ENCODE measurements at places on chromosomes 2 and 18.

DNA sequence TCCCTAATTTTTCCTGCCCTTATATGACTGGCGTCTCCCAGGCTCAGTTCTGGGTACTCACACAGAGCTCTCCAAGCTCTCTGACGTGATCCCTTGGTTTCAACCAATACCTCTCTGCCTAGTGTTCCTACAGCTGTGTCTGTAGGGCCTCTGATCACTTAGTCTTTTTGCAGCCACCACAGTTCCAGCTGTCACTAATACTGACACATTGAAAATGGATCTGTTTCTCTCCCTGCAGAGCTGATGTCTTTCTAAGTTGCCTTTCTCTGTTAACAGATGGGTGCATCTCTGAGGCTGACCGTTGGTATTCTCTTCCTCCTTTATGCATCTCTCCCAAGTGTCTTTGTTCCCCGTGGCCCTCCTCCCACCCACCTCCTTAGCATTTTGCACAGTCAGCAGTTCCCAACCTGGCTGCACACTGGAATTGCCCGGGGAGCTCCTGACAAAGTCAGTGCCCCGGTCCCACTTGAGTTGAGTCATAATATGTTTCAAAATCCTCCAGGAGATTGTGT lies 62.5 kb downstream of the CERS6 start:
- DNase-seq = no peak

DNA sequence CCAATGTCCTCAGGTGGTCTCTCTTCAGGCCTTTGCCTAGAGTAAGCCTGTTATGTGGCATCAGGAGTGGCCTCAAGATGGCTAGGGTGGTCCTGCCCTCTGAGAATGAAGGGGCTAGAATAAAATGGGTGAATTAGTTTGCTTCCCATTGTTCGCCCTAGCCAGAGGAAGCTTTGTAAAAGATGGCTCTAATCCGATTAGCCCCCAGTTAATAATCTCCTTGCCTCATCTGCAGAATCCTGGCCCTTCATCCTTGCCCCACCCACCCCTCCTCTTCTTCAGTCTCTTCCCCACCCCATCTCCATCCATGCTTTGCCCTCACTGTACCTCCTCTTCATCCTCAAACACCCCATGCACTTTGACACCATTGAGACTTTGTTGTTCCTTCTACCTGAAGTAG lies 57.4 kb upstream of the LGALSL start:
- no peak for DNase-seq

GRCh38 chr2:12059616-12060441 lies 313.4 kb downstream of the LPIN1 start:
- no peak for DNase-seq

DNA sequence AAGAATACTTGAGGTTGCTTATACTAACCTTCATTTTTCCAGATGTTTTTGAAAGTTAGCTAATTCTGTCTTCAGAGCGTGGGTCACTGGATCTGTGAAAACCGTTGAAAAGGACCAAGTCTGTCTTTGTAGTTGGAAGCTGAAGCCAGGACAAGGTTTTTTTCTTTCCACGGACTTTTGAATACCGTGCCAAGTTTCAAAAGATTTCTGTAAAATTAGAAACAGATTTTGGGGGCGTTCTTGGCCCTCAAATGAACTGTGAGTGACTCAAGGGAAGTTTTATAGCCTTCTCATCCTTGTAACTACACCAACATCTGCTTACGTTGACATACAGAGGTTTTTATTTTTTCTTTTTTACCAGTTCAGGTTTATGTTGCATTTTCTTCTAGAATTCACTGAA lies at the start of gene FAP:
TSS of gene FAP (minus strand) at position 152 of the 400 bp plus-strand sequence. CDS start at position 34, 118 bp downstream.
- DNase-seq = no peak

GRCh38 chr2:237935740-237936452 lies 30.9 kb upstream of the UBE2F start:
- DNase-seq = no peak

DNA sequence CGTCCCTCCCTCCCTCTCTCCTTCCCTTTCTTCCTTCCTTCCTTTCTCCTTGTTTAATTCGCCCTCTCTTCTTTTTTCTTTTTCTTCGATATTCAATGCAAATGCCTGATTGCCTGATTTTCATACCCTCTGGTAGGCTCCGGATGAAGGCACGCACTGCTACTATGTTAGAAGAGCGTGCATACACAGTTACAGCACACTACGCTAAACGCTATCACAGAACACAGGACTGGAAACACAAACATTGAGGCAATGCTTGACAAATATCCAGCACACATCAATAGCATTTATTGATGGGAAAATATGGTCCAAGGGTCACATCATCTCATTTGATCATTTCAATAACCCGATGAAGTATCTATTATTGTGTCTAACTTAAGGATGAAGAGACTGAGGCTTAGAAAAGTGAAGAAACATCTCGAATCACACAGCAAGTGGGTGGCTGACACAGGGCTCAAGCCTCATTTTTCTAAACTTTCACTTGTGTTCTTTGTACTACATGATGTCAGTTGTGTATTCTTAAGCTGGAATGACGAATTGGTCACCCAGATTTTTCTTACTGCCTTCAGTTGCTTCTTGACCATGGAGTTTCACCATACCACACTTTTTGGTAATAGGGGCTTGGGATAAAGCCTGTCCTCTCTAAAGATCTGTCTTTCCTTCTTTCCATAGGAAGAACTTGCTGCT lies 101.8 kb downstream of the TRIB2 start:
- DNase-seq = no peak

GRCh38 chr2:230944757-230945372 lies 19.8 kb upstream of the GPR55 start:
- no peak for DNase-seq

DNA sequence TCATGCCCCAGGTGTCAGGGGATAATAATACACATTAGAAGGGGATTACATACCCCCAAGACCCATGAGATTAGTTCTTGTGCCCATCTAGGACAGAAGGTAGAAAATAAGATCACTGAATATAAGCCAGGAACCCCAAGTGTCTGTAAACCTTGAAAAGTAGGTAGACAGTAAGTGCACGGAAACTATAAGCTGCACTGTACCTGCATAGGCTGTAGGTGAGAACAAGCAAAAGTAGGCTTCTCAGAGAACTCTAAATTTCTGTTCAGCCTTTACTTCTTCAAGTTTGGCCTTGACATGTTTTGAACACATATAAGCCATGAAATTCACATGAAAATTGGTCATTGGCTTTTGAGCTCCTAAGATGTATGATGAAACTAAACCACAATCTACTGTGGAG lies 113.0 kb upstream of the FSIP2 start:
- DNase-seq = no peak

- DNase-seq = no peak
These were observed 6.5 kb upstream of the ARID5A start for GRCh38 chr2:96530144-96530430.

GRCh38 chr2:71592181-71592711 lies 138.9 kb downstream of the DYSF start:
- no peak for DNase-seq

Measured in CD4-positive, alpha-beta T cell treated with Interleukin-17A for 4 hours (primary cell).